ENCODE measurements at places on chromosomes 6 and 20.

GRCh38 chr6:31058128-31058894 lies 48.0 kb downstream of the MUC22 start:
- no peak for DNase-seq

DNA sequence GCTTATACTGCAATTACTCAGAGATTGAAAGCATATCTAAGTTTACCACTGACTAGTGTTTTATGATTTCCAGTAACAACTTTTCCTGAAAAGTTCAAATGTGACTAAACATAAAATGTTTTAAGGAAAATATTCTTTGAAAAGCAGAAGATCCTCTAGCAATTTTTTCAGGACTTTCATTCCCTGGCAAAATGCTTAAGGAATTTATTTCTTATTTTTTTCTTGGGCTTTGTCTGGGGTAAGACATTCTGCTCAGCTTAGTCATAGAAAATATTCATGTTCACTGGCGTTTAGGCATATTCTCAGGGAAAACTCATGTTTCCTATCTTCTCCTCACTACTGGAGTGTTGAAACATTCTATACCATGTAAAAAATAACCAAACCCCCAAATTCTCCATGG lies 235.3 kb upstream of the CEP162 start:
- no peak for DNase-seq

- no peak for DNase-seq
Observed at GRCh38 chr6:137637121-137637520, 142.9 kb upstream of the OLIG3 start.

DNA sequence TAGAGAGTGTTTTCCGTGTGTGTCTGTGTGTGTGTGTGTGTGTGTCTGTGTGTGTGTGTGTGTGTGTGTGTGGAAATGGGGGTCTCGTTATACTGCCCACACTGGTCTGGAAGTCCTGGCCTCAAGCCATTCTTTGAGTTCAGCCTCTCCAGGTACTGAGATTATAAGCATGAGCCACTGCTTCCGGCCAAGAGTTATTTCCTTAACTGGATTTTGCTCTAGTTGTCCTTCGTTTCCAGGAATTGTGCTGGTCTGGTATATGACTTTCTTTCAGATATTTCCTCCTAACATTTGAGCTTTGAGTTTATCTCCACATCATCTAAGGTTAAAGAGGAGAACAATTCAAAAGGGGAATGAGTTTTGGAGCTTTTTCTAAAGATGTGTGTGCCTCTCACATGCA lies 124.8 kb downstream of the SH3BGRL2 start:
- no peak for DNase-seq

DNA sequence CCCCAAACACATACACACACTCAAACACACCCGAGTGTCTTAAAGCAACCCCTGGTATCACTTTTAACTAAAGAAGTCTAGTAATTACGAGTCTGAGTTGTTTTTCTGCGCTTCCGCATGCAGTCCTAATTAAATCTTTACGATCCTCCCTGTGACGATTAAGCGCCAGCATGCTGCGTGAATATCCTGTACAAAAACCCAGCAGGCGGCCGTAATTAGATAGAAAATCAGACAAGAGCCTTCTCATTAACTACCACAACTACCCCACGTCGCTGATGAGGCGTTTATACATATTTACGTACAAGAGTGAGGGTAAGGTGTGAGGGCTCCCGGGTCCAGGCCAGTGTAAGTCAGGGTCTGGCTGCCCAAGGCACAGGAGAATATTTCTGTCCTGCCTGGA lies 8.1 kb downstream of the TFAP2B start:
- DNase-seq: no peak

DNA sequence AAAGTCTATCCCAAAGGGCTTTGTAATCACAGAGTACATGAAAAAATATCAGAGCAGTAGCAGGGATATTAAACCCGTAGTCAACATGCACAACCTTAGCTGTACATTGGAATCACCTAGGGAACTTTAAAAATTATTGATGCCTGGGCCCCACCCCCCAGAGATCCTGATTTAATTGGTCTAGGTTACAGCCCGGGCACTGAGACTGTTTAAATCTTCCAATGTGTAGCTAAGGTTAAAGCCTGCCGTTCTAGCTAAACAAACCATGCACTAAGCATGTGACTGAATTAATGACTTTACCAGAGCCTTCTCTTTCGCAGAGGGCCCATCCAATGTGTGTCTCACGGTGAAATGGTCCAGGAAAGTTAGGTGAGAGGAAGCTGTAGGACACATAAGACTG lies 14.1 kb upstream of the JAG1 start:
- DNase-seq: no peak

DNA sequence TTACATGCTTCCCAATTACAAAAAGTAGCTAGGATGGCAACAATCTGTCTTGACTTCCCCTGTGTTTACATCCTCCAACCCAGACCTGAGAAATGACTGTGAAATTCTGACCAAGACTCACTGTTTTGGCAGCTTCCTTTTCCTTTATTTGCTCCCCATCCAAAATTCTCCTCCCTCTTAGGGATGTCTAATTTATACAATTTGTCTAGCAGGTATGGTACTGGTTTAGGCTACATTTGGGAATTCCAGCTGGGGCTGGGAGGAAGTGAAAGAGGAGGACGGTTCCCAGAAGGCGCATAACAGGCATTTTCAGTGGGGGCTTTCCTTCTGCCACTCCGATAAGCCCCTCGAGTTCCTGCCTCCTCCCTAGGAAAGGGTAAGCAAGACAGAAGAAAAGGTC lies 231.5 kb upstream of the BTBD3 start:
- no peak for DNase-seq

DNA sequence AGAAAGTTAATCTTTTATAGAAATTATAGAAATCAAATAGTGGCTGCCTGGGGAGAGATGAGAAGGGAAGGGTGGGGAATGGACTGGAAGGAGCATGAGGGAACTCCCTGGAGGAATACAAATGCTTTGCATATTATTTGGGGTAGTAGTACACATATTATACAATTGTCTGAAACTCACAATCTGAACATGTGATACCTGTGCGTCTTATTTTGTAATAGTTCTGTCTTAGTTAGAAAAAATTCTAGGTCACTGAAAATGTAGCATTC lies 30.7 kb upstream of the SPTLC3 start:
- no peak for DNase-seq

DNA sequence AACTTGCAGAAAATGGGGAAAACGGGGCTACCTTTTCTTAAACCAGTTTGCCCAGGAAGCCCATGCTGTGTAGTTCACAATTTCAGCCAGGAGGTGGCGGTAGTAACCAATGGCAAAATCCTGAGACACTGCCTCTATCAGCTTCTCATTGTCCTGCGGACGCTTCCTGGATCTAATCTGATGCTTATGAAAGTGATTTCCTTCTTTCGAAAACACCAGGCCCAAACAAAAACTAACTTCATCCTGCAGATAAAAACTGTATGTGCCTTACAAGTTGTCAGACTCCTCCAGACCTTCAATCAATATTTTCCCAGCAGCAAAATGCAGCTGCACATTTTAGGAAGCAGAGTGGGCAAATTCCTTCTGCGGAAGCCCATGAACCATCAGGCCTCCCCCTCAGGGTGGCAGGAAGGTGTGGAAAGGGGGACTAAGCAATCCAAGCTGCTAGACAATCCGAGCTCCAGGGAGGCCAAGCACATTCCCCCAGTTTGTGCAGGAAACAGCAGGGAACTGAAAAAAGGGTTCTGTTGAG lies 88.5 kb downstream of the LY86 start:
- peak; percentile 65 for DNase-seq

- no peak for DNase-seq
Observed at GRCh38 chr6:118704915-118705314, 53.5 kb upstream of the CEP85L start.

GRCh38 chr6:56002336-56002735 lies 126.9 kb upstream of the BMP5 start:
- no peak for DNase-seq

DNA sequence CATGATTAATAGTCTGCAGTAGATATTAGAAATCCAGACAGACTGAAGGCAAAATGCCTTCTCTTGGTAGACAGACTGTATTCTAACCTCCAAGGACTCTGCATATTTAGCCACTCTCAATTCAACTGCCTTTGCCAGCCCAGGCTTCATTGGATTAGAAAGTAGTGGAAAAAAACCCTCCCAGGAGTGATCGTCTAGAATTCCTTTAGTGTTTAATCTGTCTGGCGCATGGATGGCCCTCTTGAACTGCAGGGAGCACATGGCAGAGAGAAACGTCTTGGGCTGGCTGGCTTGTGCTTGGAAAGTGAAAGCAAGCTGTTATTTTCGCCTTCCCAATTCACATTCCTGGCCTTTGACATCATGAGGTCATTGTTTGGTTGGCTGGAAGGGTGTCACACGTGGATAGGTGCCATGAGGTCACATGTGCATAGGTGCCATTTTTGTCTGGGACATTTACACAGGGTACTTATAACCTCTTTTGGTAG lies 30.9 kb upstream of the NEDD9 start:
- no peak for DNase-seq

DNA sequence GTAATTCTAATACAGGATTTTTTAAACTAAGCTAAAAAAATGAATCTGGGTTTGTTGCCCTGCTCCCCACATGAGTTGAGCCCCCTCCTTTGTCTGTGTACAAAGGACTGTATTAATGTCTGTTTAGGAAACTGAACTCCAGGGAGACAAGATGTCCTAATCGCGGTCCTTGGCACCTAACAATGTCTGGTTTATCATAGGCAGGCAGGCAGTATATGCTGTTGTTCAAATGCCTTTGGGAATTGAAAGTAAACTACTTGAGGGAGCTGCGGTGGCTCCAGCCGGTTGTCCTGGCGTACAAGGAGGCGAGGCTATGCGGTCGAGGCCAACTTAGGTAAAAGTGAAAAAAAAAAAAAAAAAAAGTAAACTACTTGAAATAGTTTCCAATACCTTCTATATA lies 98.5 kb downstream of the TULP4 start:
- DNase-seq: no peak

- no peak for DNase-seq
Observed at GRCh38 chr6:2914318-2914660, 11.2 kb upstream of the SERPINB9 start.

GRCh38 chr6:136962661-136963060 lies 40.6 kb downstream of the SLC35D3 start:
- no peak for DNase-seq

DNA sequence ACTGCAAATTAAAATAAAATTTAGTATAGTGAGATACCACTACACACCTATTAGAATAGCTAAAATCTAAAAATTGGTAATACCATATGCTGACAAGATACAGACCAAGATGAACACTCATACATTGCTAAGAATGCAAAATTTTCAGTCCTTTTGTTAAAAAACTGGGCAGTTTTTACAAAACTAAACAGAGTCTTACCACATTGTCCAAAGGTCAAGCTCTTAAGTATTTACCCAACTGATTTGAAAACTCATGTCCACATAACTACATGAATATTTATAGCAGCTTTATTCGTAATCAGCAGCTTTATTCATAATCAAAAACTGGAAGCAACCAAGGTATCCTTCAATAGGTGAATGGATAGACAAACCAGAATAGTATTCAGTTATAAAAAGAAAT lies 10.0 kb downstream of the POLR3F start:
- no peak for DNase-seq

- DNase-seq: no peak
Observed at GRCh38 chr6:133240511-133241085, 559 bp upstream of the EYA4 start.

- DNase-seq: no peak
Observed at GRCh38 chr20:62595491-62595890, 46.8 kb upstream of the SLCO4A1 start.

DNA sequence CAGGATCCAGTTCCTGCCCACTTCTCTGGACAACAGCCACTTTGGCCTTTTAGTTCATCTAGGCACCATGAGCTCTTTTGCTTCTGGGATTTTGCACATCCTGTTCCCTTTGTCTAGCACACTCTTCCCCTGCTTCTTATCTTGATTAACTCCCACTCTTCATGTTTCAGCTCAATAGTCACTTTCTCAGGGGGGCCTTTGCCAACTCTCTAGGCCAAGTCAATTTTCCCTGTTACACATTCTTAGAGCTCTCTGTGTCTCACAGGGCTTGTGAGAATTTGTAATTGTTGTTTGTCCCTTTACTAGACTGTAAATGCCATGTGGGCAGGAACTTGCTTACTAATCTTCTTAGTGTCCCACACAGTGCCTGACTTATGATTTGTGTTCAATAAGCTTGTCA lies 58.1 kb upstream of the EPB41L1 start:
- no peak for DNase-seq

DNA sequence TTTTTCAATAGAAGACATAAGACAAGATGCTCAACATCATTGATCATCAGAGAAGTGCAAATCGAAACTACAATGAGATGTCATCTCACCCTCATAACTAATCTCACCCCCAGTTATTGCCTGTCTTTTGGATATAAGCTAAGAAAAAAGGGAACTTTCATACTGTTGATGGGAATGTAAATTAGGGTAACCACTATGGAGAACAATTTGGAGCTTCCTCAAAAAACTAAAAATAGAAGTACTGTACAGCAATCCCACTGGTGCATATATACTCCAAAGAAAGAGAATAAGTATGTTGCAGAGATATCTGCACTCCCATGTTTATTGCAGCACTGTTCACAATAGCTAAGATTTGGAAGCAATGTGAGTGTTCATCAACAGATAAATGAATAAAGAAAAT lies 26.4 kb upstream of the PHF3 start:
- no peak for DNase-seq

GRCh38 chr20:48984575-48985219 lies 61.4 kb upstream of the CSE1L start:
- DNase-seq: no peak

DNA sequence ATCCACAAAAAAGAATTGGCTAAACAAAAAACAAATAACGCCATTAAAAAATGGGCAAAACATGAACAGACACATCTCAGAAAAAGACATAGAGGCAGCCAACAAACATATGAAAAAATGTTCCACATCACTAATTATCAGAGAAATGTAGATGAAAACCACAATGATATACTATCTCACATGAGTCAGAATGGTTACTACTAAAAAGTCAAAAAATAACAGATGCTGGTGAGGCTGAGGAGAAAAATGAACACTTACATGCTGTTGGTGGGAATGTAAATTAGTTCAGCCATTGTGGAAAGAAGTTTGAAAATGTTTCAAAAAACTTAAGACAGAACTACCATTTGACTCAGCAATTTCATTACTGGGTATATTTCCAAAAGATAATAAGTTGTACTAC lies 430.1 kb upstream of the JAG1 start:
- DNase-seq: no peak

DNA sequence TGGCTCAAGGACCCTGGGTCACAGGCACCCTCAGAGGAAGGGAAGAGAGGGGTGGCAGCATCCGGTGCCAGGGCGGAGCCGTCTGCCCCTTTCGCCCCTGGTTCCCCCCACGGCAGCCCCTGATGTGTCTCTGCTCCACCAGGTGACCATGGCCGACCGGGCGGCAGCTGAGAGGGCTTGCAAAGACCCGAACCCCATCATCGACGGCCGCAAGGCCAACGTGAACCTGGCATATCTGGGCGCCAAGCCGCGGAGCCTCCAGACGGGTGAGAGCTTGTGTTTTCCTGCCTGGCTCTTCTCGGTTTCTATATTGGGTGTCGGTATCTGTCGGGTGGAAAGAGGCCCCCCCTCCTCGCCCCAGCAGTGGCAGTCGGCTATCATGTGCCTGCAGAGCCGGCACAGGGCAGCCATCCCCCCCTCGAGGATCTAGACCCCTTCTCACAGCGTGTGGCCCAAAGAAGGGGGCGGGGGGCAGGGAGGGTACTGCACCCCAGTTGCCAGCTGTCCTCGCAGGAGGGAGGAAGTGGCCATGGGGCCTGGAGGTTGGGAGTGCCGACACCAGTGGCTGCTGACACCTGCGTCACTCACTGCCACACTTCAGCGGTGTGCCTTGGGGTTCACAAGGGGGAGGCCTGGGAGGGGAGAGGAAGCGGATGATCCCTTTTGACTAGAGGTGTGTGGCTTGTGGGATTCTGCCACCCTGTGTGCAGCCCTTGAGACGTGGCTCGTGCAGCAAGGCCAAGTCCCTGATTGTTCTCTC lies 1.5 kb downstream of the RBM38 start:
- peak; percentile 55 for DNase-seq

Measured in stimulated activated CD4-positive, alpha-beta T cell treated with anti-CD3 and anti-CD28 coated beads, TNF-alpha, amount 100 ng/mL, for 24 hours (primary cell).